Glutamatergic neuron (in vitro differentiated cells): ENCODE measurements at places on chromosomes 13 and 19. TPM values are rescaled to one million over a fixed set of nuclear protein-coding genes. Genes with fewer than 3 reads are reported as not detected.

The IFT88 gene
- total RNA-seq: 8.7 TPM

DNA sequence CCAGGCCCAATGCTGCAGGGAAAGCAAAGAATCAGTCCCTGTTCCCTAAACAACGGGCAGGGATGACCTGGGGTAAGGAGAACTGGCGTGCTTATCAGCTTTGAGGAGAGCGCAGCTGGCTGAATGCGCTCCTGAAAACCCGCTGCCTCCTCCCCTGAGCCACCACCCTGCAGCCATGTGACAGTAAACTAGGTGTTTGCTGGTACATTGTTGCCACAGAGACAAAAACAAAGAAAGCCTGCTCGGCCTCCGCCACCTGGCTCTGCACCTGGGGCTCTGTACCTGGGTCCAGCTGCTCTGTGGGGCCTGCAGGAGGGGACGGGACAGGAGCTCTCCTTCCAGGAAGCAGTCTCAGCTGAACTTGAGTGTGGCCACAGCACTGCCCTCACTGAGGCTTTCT, 21.8 kb downstream of the MCF2L start:
- no peak for DNase-seq

GRCh38 chr13:91406619-91407018, 8.2 kb downstream of the GPC5 start:
- no peak for DNase-seq

DNA sequence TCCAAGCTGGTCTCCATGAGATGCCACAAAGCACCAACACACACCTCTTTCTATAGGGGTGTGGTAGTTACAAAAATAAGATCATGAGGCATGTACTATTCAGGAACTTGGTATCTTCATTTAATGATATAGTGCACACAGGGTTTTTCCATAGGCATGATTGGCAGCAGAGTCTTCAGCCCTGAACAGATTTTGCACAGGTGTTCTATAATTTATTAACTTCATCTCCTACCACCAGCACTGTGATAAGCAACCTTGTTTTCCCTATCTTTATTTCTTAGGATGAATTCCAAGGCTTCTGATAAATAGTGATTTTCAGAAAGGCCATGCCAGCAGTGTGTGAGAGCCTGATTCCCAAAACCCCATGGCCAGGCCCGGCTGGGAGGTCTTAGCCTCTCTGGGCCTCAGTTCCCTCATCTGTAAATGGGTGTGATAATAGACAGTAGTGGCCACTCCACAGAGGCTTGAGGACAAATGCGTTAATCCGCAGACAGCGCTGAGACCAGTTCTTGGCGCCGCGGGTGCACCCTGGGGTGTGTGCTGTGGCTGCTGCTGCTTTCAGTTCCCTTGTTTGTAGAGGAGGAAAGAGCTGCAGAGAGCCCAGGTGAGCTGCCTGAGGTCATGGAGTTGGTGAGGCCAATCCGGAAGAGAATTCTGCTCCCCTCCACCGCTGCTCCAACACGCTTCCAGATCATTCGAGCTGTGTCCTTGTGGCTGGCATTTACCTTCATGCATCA, 33.1 kb downstream of the DHRS12 start:
- no peak for DNase-seq

The RUBCNL gene
- total RNA-seq: 1.9 TPM

The NLRP5 gene
- not detected for total RNA-seq

- no peak for DNase-seq
These were observed 425.7 kb downstream of the SPRY2 start for GRCh38 chr13:79915114-79915811.

DNA sequence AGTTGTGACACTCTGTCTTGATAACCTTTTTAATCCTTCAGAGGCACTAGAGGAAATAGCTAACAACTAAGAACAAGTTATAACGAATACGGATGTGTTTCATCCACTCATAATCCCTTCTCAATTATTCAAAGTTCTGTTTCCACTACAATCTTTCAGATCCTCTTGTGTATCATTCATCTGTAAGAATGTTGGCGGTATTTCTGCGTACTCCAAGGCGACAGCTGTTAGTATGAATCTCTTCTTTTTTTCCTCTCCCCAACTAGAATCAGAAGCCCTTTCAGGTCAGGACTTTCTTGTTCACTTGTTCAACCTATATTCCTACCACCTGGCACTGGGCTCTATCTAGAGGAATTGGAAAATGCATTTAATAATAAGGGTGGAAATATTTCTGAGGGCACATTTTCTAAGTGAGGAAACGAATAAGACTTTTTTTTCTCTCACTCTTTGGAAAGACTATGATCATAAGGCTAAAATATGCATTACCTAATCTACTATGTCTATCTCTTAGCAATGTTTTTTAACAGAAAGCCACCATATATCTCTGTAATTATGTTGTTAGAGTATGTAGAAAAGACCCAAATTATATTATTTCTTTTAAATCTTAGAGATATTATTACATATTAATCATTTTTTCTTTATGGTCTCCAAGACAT, 492.9 kb downstream of the PCDH20 start:
- no peak for DNase-seq
